ENCODE measurements at places on chromosomes 12 and 14. TPM values are rescaled to one million over a fixed set of nuclear protein-coding genes. Genes with fewer than 3 reads are reported as not detected.

DNA sequence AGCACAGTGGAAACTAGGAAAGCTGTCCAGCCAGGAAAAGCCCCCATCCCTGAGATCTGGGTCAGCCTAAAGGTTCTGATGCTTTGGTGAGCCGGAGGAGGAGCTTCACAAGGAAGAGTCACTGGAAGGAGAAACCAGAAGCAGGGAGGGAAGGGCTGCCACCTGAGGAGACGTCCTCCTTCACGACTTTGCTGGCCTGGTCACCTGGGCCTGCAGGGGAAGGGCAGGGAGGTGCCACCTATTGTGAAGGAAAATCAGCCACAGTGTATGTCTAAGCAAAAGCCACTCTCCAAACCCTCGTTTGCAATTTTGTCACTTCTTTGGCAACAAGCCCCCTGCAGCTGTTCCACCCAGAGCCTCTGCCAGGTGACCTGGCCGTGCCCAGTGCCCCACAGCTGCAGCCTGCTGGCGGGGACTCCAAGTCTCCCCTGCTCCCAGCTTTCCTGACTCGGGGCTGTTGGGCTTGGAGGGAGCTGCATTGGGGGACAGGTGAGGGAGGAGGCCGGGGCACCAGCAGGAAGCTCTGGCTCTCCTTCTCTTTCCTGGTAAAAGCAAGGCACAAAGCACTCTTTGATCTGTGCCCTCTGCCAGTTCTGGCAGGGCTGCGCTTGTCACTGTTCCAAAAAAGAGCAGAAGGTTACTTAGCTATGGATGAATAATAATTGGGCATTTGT, 120.9 kb upstream of the BCL2L14 start:
- no peak overlapping the region for H3K4me3 ChIP-seq
- H3K27ac ChIP-seq = no peak overlapping the region
- H3K36me3 ChIP-seq = no peaks in the 10 kb centered on the region
- DNase-seq = no peak
- H3K4me1 ChIP-seq = peaks cover 7% of the 10 kb centered on the region
- no peaks in the 10 kb centered on the region for H3K27me3 ChIP-seq

DNA sequence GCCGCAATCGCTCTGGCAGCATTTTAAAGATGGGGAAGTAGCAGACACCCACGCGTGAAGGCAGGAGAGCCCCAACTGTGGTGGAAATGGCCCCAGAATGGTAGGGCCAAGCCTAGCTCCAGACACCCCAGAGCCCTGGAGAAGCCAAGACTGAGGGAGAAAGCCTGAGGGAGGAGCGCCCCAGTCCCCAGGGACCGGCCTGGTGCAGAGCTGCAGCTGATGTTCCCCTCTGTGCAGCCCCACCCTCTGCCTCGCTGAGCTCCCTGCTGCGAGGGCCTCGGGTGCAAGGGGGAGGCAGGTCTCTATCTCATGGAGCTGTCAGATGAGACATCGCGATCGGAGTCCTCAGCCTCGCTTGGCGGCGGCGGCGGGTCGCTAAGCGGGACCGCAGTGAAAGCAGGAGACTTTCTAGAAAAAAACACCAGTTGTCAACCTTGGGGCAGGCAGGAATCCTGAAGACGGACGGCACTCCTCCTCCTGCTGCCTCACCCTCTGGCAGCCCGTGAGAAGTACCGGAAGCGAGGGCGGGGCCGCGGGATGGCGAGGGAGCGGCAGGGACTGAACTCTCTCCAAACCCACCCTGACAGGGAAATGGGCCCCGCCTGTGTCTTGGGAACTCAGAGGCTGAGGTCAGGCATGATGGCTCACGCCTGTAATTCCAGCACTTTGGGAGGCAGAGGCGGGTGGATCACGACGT, 6.0 kb downstream of the GAPDH start:
- no peaks in the 10 kb centered on the region for H3K27me3 ChIP-seq
- H3K4me3 ChIP-seq = peak overlapping the region; percentile 38
- peak; percentile 95 for DNase-seq
- no peaks in the 10 kb centered on the region for H3K36me3 ChIP-seq
- peak overlapping the region; percentile 97 for H3K27ac ChIP-seq

DNA sequence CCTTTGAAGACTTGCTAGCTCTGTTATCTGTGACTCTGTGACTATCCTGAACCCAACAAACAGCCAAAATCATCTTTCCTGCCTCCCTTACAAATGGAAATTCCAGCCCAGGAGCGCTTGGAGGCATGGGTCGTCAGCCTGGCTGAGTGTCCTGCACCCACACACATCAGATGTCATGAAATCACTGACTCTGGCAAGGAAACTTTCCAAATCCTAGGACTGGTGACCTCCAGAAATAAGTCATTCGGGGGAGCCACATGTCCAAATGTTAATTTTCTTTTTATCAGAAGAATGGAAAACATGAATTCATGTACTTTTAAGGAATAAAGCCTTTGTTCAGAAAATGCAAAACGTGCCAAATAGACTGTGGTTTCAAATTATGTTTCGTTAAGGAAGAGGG, 96.3 kb upstream of the EVL start:
- DNase-seq = no peak
- no peaks in the 10 kb centered on the region for H3K27me3 ChIP-seq
- H3K4me3 ChIP-seq = no peak overlapping the region
- no peak overlapping the region for H3K27ac ChIP-seq
- no peaks in the 10 kb centered on the region for H3K4me1 ChIP-seq
- H3K36me3 ChIP-seq = no peaks in the 10 kb centered on the region

- H3K27me3 ChIP-seq = no peaks in the 10 kb centered on the region
- H3K4me1 ChIP-seq = no peaks in the 10 kb centered on the region
- no peak overlapping the region for H3K4me3 ChIP-seq
- DNase-seq = no peak
These were observed 49.3 kb upstream of the AMN start for GRCh38 chr14:102873131-102873530.

GRCh38 chr12:14560904-14561574, 6.6 kb downstream of the PLBD1 start:
- no peaks in the 10 kb centered on the region for H3K36me3 ChIP-seq
- no peak overlapping the region for H3K27ac ChIP-seq
- no peak overlapping the region for H3K4me3 ChIP-seq
- H3K4me1 ChIP-seq = no peaks in the 10 kb centered on the region
- DNase-seq = no peak

DNA sequence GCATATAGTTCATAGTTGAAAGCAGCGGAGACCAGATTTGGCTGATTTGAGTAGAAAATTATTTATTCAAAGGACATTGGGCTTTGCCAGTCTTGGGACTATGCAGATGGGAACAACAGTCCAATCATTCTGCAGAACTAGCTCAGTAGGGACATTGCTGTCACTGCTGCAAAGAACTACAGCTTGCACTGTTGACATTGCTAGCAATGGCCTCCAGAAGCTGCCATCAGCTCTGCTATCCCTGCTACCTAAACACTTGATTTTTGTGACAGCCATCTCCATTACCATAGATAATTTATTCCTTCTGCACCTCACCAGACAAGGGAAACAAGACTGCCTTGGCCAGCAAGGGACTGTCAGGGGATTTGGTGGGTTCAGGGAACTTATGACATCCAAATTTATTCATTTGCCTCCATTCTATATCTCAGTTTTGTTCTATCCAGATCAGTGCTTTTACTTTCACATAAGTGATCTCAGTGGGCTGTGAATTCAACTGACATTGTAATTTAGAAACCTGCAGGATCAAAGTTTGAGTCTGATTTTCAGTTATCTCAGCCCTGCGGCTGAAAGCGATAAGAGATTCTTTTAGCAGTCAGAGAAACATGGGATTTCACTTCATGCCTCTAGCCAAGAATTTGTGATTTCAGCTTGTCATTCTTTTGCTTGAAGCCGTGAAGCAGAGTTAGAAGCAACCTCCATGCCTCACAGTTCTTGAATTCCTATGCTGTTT, 136.7 kb upstream of the FBXO33 start:
- no peaks in the 10 kb centered on the region for H3K27me3 ChIP-seq
- no peak for DNase-seq
- H3K36me3 ChIP-seq = no peaks in the 10 kb centered on the region
- H3K4me3 ChIP-seq = no peak overlapping the region
- H3K27ac ChIP-seq = no peak overlapping the region

- H3K4me1 ChIP-seq = no peaks in the 10 kb centered on the region
- no peaks in the 10 kb centered on the region for H3K27me3 ChIP-seq
These were observed 19.5 kb downstream of the CCDC91 start for GRCh38 chr12:28209782-28210181.

DNA sequence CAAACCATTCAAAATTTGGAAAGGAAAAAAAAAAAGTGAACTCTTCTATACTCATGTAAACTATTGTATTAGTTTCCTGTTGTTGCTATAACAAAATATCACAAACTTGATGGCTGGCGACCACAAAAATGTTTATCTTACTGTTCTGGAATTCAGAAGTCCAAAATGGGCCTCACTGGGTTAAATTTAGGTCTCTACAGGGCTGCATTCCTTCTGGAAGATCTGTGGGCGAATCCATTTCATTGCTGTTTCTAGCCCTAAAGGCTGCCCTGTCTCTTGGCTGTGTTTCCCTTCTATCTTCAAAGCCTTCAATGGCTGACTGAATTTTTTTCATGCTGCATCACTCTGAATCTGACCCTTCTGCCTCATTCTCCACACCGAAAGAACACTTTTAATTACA, 105.1 kb upstream of the NAV3 start:
- no peaks in the 10 kb centered on the region for H3K27me3 ChIP-seq
- DNase-seq = no peak
- no peaks in the 10 kb centered on the region for H3K36me3 ChIP-seq
- no peak overlapping the region for H3K27ac ChIP-seq
- H3K4me1 ChIP-seq = no peaks in the 10 kb centered on the region
- no peak overlapping the region for H3K4me3 ChIP-seq

- H3K4me1 ChIP-seq = peaks cover 43% of the 10 kb centered on the region
- no peaks in the 10 kb centered on the region for H3K27me3 ChIP-seq
- DNase-seq = no peak
- no peak overlapping the region for H3K4me3 ChIP-seq
These were observed 16.0 kb upstream of the SLC38A2 start for GRCh38 chr12:46388427-46389021.

DNA sequence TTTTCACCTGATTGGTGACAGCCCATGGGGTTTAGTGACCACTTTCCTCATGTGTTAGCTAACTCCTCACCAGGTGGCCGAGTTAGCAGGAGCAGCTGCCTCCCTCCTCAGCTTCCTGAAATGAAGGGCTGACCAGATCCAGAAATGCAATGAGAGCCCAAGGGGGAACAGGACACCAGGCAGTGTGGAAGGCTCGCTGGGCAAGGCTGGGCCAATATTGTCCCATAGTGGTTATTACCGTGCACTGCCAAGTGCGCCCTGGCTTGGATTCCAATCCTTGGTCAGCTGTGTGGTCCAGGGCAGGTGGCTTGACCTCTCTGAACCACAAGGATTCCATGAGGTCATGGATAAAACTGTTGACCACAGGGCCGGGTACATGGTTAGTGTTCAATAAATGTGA, 3.6 kb upstream of the HSPB8 start:
- no peaks in the 10 kb centered on the region for H3K36me3 ChIP-seq
- peak overlapping the region; percentile 58 for H3K4me3 ChIP-seq
- H3K27ac ChIP-seq = peak overlapping the region; percentile 96
- H3K27me3 ChIP-seq = no peaks in the 10 kb centered on the region

GRCh38 chr12:40515041-40515816, 177.0 kb upstream of the CNTN1 start:
- no peak overlapping the region for H3K27ac ChIP-seq
- H3K36me3 ChIP-seq = no peaks in the 10 kb centered on the region
- no peaks in the 10 kb centered on the region for H3K27me3 ChIP-seq
- H3K4me1 ChIP-seq = no peaks in the 10 kb centered on the region
- DNase-seq = no peak

- DNase-seq = peak; percentile 40
- H3K27me3 ChIP-seq = peaks cover 51% of the 10 kb centered on the region
- peaks cover 32% of the 10 kb centered on the region for H3K36me3 ChIP-seq
- H3K27ac ChIP-seq = no peak within 1 kb of the TSS
- peak within 1 kb of the TSS; percentile 52 for H3K4me3 ChIP-seq
These were observed at the start of gene DHH for GRCh38 chr12:49094160-49094974. Gene DHH (minus strand): TSS chr12:49094801. CDS start chr12:49094512, 289 bp downstream.

GRCh38 chr14:104161602-104162367, 23.4 kb downstream of the KIF26A start:
- H3K27me3 ChIP-seq = peaks cover 11% of the 10 kb centered on the region
- H3K4me3 ChIP-seq = no peak overlapping the region
- DNase-seq = no peak

DNA sequence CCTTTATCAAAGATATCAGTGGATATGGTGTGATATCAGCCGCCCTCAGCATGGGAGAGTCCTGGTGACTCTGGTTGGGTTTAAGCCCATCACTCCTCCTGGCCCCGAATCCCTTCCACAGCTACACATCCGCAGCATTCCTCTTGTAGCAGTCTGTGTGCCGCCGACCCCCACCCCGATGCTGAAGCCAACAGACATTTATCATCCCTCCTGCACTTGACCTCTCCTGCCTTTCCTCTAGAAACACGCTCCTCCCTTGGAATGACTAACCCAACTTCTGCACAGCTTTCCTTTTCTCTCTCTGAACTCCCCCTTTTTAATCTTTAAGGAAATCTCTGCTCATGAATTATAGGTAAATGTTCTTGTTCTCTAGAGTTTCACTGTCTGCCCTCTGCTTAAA, 250.9 kb upstream of the FOXN3 start:
- DNase-seq = no peak
- no peaks in the 10 kb centered on the region for H3K4me1 ChIP-seq
- no peaks in the 10 kb centered on the region for H3K36me3 ChIP-seq

DNA sequence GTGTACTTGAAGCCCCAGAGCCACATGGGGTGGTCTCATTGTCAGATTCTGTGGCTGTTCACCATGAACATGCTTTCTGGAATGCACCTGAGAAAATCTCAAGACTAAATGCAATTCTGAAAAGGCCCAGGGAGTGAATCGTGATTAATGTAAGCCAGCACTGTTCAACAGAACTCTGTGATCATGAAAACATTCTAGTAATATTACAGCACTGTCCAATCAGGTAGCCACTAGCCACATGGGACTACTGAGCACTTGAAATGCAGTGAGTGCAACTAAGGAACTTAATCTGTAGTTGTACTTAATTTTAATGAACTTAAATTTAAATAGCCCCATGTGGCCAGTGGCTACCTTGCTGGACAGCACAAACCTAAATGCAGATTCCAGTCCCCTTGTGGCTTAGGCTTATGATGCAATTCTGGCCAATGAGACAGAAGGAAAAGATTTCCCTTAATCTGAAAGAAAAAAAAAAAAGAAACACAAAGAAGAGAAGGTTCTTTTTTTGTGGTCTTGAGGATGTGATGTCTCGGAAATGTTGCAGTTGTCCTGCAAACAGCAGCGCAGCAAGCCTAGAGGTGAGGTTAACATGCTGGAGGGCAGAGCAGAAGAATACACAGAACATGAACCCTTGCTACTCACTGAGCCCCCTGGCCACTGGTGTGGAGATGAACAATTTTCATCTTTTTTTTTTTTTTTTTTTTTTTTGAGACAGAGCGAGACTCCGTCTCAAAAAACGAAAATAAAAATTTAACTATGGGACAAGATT, 48.2 kb downstream of the SPPL3 start:
- no peak overlapping the region for H3K4me3 ChIP-seq
- no peaks in the 10 kb centered on the region for H3K36me3 ChIP-seq
- peaks cover 39% of the 10 kb centered on the region for H3K4me1 ChIP-seq
- no peak for DNase-seq
- H3K27me3 ChIP-seq = no peaks in the 10 kb centered on the region

GRCh38 chr14:62189698-62190097, 427.5 kb downstream of the SNAPC1 start:
- H3K27ac ChIP-seq = no peak overlapping the region
- no peak overlapping the region for H3K4me3 ChIP-seq
- no peaks in the 10 kb centered on the region for H3K4me1 ChIP-seq
- DNase-seq = no peak

Gene MYF5
- 4.4 TPM for total RNA-seq

Gene TGM1
- 0.50 TPM for total RNA-seq

Gene CLEC4C
- not detected for total RNA-seq

Gene CLEC14A
- total RNA-seq = 17.9 TPM

Gene LRRIQ1
- not detected for total RNA-seq

Gene KRT72
- total RNA-seq = not detected

Gene ITGB7
- total RNA-seq = 0.65 TPM

Gene GPR84
- total RNA-seq = not detected

Gene SLCO1C1
- not detected for total RNA-seq

Gene BEGAIN
- total RNA-seq = 1.0 TPM

Gene KLHL33
- 10.9 TPM for total RNA-seq

Gene IGFBP6
- total RNA-seq = 19.4 TPM

Gene HELB
- total RNA-seq = 1.9 TPM
